ENCODE measurements at places on chromosomes 2 and 18. TPM values are rescaled to one million over a fixed set of nuclear protein-coding genes. Genes with fewer than 3 reads are reported as not detected.

Gene PKDCC
- total RNA-seq, result 21.7 TPM

Gene CD8B2
- not detected for total RNA-seq

Gene ADRA2B
- 0.19 TPM for total RNA-seq

DNA sequence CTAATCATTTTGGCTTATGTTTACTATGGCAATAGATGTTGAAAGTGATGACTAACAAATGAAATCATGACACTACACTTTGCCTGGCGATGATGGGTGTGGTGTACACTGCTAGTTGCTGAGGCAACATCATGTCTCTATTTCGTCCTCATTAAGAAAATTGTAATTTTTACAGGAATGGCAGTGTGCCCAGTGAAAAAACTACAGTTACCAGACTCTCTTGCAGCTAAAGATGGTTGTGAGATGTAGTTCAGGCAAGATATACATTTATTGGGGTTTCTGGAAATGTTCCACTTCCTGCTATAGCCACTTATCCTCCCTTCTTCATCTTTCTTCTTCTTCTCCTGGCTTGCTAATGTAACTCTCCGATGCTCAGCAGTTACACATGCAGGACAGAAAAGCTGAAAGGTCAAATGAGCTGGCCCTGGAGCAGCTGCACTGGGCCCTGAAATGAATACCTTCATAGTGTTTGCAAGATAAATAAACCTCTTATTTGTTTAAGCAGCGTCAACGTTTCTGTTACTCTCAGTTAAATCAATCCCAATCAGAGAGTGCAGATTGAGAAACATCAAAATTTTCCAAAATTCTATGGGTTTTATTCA is 46.0 kb downstream of the SOCS6 start:
- H3K27ac ChIP-seq, result no peak overlapping the region
- H3K36me3 ChIP-seq, result no peaks in the 10 kb centered on the region
- H3K27me3 ChIP-seq, result no peaks in the 10 kb centered on the region
- DNase-seq, result no peak
- H3K4me3 ChIP-seq, result no peak overlapping the region

DNA sequence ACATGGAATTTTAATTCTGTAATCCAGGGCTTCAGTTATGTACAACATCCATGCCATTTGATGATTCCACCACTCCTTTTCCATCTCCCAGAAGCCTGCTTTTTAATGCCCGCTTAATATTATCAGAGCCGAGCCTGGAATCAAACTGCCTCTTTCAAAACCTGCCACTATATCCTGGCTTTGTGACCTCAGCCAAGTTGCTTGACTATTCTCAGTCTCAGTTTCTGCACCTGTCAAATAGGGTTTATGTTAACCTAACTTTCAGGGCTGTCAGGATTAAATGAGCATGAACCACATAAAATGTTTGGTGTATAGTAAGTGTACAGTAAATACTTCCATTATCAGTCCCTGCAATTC is 108.7 kb downstream of the XRCC5 start:
- no peak for DNase-seq
- H3K27me3 ChIP-seq, result no peaks in the 10 kb centered on the region

GRCh38 chr18:48893608-48894600 is 56.9 kb downstream of the SMAD7 start:
- no peak overlapping the region for H3K27ac ChIP-seq
- no peaks in the 10 kb centered on the region for H3K36me3 ChIP-seq
- no peaks in the 10 kb centered on the region for H3K27me3 ChIP-seq

GRCh38 chr2:115584507-115584906 is 1142.1 kb downstream of the DPP10 start:
- H3K27ac ChIP-seq, result no peak overlapping the region
- H3K27me3 ChIP-seq, result no peaks in the 10 kb centered on the region
- no peak overlapping the region for H3K4me3 ChIP-seq
- H3K36me3 ChIP-seq, result no peaks in the 10 kb centered on the region
- no peaks in the 10 kb centered on the region for H3K4me1 ChIP-seq

GRCh38 chr2:19330436-19330835 is 28.0 kb downstream of the OSR1 start:
- H3K36me3 ChIP-seq, result no peaks in the 10 kb centered on the region
- H3K4me3 ChIP-seq, result no peak overlapping the region
- H3K27ac ChIP-seq, result no peak overlapping the region
- H3K27me3 ChIP-seq, result no peaks in the 10 kb centered on the region

- peaks cover 12% of the 10 kb centered on the region for H3K4me1 ChIP-seq
- H3K36me3 ChIP-seq, result no peaks in the 10 kb centered on the region
- H3K27me3 ChIP-seq, result no peaks in the 10 kb centered on the region
- no peak overlapping the region for H3K27ac ChIP-seq
These were observed 216.7 kb downstream of the TGIF1 start for GRCh38 chr18:3666526-3667254.
